Hematopoietic multipotent progenitor cell treated with erythropoietin and hydrocortisone succinate and interleukin-3 and kit ligand, for 6 days (in vitro differentiated cells): ENCODE measurements at places on chromosomes 16 and 17.

- DNase-seq: peak; percentile 68
Measured at GRCh38 chr16:58299757-58300349, 5.0 kb upstream of the PRSS54 start.

DNA sequence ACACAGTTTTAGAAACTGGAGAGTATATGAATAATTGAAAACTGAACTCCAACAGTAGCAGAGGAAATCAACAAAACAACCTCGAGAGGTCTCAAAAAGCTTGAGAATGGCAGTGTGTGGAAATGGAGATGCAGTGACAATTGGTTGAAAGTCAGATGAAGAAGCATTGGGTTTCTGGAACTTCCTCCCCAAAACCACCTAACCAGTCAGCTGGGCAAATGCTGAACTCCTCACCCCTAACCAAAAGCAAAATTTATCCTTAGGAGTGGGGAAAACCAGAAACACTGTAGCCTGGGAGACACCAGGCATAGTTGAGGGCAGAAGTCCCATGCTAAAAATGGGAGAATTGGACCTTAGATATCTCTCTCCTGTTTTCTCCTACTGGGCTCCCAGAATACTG, 109.9 kb downstream of the TANC2 start:
- no peak for DNase-seq

GRCh38 chr16:5850632-5851392, 753.2 kb upstream of the EEF2KMT start:
- no peak for DNase-seq

DNA sequence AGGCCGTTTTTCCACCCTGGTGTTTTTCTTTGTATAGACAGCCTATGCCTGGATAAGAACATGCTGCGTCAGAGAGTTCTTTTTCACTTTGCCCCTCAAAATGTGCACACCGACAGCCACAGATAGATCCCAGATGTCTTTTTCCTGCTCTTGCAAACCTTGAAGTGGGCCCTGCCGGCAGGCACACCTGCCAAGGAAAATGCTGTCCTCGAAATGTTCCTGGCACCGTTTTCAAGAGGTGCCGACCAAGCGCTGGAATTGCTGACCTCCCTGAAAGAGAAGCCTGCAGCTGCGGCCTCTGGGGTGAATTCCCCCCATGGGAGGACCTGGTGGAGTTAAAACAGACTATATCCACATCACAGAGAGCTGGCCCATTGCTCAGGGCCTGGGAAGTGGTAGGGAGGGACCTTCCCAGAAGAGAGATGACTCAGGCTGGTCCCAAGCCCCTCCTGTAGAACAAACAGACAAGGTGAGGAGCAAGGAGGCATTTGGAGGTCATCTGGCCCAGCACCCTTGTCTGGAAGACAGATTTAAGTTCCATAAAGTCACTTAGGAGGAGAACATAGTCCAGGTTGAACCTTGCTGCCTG, 668.1 kb downstream of the MAF start:
- no peak for DNase-seq
